Stimulated activated CD4-positive, alpha-beta T cell treated with anti-CD3 and anti-CD28 coated beads, Interleukin-4, amount 100 ng/mL, for 48 hours (primary cell): ENCODE measurements at places on chromosomes 3 and 15.

GRCh38 chr3:195809796-195810454, 1.8 kb downstream of the MUC4 start:
- no peak for DNase-seq

GRCh38 chr3:197151580-197151979, 122.0 kb upstream of the MELTF start:
- DNase-seq: no peak

DNA sequence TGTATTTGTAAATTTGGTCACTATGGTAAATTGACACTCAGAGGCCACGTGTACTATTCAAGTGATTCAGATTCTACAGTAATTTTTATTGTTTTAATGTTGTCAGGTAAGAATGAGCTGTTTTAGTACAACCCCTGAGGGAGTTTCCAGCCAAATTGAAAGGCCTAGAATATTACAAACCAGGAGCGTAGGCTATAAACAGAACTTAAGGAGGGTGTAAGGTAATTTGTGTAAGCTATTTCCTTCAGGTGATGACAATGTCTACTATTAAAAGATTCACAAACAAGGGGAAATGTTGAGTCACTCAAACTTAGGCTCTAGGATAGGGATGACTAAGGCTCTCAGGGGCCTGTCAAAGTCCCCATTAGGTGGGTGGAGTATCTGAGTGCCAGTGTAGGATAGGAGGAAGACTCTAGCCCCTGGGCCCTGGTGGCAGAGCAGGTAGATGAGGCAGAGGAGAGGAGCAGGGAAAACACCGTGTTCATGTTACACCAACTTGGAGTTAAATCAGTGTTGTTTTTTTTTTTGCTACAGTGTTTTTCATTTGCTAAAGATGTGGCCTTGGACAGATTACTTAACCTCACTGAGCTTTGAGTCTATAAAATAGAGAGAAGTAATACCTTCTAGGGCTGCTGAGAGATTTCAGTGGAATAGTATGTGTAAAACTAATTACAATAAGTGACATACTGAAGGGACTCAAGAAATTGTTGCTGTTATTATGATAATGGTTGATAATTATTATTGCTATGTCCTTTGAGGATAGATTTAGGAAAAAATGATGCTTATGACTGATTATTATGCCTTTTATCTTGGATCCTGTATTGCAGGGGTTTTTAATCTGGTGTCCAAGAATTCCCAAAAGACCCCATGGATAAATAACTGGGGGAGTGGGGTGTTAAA, 10.3 kb downstream of the TM4SF1 start:
- DNase-seq: no peak

DNA sequence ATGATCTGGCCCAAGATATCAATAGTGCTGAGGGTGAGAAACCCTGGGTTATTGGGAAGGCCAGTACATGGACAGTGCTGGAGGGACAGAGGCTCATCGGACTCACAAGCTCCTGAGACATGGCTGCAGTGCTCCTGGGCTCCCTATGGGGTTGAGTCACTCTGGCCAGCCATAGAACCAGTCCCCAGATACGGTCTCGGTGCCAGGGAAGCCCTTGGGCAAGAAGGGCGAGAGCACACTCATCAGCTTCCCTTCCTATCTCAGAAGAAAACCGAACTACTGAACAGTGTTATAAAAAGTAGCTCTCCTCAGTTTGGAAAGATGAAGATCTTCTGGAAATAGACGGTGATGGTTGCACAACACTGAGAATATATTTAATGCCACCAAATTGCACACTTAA, 34.4 kb downstream of the POC1A start:
- no peak for DNase-seq

DNA sequence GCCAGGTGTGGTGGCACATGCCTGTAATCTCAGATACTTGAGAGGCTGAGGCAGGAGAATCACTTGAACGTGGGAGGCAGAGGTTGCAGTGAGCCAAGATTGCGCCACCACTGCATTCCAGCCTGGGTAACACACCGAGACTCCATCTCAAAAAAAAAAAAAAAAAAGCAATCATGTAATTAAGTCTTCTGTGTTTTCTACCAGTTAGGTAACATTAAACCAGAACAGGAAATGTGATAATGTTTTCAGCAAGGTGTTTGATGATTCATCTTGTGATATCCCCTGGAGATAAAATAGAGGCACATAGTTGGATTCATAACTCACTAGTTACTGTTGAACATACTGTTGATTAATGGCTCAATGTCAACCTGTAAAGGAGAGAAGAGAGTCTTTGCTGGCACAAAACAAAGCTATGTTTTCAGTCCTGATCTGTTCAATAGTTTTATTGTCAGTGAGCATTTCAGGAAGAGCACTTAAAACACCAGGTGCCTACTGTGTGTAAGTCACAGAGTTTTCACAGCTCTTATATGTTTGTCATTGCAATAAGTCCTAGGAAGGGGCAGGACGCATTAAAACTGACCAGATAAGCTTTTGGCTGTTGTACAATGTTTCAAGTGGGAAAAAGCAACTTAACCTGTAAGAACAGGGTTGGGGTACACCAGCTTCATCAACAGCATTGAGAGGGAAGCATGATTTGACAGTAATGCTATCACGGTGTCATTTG, 19.5 kb downstream of the DNAJB11 start:
- DNase-seq: no peak

DNA sequence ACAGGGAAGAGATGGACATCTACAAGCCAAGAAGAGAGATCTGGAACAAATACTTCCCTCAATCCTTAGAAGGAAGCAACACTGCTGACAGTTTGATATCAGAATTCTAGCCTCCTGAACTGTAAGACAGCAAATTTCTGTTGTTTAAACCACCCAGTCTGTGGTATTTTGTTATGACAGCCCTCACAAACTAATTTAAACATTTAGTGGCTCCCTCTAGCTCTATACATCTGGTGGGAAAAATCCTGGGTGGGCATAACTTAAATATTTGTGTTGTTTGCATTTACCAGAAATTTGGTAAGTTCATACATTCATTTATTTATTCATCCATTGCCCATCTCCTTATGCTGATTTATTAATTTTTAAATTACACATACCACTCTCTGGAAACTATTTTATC, 62.5 kb upstream of the GSK3B start:
- DNase-seq: no peak

DNA sequence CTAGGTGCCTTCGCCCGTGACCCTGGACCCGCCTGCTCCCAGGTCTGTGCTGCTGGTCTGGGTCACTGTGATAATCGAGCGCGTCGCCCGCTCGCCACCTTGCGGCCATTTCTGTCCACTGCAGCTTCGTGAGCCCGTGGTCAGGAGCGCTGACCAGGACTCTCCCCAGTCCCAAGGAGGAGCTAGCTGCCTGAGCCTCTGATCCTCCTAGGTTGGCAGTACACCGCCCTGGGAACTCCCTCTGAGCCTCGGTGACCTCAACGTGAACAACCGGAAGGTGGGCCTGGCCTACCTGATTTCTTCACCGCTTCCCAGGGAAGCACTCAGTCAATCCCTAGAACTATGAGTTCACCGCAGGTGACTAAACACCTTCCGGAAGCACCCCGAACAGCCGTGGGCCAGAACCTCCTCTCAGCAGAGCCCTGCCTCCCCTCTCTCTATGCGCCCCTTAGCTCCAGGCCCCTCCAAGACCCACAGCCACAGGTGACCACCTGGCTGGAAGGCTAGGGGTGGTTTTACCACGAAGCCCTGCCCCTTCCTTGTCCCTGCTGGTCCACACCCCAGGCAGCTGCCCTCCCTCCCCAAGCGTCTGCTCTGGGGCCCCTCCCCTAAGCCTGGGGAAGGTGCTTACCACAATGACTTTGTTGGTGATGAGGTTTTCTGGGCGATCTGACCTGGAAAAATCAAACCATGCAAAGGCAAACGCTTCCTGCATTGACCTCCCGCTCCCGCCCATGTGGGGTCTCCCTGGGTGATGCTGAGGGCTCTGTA, 9.7 kb downstream of the PLA2G4D start:
- peak; percentile 23 for DNase-seq
